ENCODE measurements at places on chromosomes 1 and 21.

DNA sequence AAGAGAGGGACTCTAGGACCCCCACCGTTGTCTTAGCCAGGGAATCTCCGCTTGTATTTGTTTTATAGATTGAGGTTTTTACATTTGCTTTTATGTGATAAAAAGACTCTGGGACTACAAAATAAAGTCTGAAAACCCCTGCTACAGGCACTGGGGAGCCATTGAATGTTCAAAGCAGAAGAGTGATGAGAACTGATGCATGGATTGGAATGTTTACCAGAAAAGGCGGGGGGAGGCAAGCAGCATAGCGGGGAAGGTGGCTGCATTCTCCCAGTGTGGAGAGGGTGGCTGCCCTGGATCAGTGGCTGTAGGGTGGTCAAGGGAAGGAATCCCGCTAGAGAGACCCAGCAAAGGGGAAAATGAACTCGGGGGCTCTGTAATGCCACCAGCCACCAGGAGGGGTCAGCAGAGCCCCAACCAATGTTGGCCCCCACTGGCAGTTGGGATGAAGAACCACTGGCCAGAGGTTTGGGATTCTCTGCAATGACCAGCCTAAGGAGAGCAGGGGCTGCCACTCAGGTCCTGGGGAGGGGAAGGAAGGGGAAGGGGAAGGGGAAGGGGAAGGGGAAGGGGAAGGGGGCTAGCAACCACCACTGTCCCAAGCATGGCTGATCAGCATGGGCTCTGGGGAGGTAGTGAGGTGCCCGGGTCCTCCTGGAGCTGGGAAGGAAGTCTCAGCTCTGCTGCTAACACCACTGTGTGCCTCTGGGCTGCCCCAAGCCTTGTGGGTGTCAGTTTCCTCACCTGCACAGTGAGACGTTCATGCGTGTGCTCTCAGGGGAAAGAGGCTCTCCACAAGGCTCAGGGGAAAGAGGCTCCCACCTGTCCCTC is 19.2 kb upstream of the PEF1 start:
- DNase-seq: peak; percentile 35

GRCh38 chr1:3690282-3691065 is 38.2 kb downstream of the TP73 start:
- no peak for DNase-seq

- no peak for DNase-seq
Observed at GRCh38 chr1:59026472-59026948, 242.7 kb upstream of the JUN start.

GRCh38 chr1:100627054-100627716 is 89.2 kb downstream of the GPR88 start:
- DNase-seq: no peak

- DNase-seq: no peak
Observed at GRCh38 chr1:208083016-208083714, 161.0 kb downstream of the PLXNA2 start.

- DNase-seq: no peak
Observed at GRCh38 chr21:21412096-21412495, 413.9 kb downstream of the NCAM2 start.

DNA sequence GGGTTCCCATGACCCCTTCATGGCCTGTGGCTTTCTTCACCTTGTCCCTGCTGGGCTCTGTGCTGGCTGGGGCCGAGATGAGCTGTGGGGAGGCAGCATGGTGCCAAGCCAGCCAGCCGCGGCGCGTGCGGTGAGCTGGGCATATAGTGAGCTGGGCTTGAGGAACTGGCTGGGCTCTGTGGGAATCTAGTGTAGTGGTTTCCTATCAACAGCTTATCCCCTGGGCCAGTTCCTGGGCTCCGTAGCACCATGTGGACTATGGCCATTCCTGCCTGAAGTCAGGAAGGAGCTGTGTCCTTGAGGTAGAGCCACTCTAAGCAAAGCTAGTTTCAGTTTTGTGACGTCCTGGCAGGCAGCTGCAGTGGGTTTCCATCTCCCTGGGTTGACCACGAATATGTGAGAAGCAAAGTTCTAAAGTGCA is 1.8 kb downstream of the NCMAP start:
- DNase-seq: no peak

Measured in stimulated activated CD8-positive, alpha-beta memory T cell treated with anti-CD3 and anti-CD28 coated beads, Interleukin-2, amount 100 ng/mL, for 1 hour (primary cell).